Choroid plexus epithelial cell (primary cell): ENCODE measurements at places on chromosomes 1 and 21.

- peak; percentile 41 for DNase-seq
These were observed 365.5 kb upstream of the SGIP1 start for GRCh38 chr1:66168467-66168887.

- no peak for DNase-seq
These were observed 22.9 kb upstream of the MOB3C start for GRCh38 chr1:46639547-46639946.

- DNase-seq = no peak
These were observed 46.2 kb downstream of the DISP1 start for GRCh38 chr1:222861062-222861461.

DNA sequence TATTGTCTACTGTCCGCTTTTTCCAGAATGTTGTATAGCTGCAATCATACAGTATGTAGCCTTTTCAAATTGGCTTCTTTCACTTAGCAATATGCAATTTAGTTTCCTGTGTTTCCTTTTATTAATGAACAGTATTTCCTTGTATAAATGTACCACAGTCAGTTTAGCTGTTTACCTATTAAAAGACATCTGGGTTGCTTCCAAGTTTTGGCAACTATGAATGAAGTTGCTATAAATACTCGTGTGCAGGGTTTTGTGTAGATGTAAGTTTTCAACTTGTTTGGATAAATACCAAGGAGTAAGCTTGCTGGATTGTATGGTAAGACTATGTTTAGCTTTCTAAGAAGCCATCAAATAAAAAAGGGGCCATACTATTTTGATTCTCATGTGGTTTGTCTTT is 24.4 kb upstream of the KCNJ6 start:
- DNase-seq = no peak

DNA sequence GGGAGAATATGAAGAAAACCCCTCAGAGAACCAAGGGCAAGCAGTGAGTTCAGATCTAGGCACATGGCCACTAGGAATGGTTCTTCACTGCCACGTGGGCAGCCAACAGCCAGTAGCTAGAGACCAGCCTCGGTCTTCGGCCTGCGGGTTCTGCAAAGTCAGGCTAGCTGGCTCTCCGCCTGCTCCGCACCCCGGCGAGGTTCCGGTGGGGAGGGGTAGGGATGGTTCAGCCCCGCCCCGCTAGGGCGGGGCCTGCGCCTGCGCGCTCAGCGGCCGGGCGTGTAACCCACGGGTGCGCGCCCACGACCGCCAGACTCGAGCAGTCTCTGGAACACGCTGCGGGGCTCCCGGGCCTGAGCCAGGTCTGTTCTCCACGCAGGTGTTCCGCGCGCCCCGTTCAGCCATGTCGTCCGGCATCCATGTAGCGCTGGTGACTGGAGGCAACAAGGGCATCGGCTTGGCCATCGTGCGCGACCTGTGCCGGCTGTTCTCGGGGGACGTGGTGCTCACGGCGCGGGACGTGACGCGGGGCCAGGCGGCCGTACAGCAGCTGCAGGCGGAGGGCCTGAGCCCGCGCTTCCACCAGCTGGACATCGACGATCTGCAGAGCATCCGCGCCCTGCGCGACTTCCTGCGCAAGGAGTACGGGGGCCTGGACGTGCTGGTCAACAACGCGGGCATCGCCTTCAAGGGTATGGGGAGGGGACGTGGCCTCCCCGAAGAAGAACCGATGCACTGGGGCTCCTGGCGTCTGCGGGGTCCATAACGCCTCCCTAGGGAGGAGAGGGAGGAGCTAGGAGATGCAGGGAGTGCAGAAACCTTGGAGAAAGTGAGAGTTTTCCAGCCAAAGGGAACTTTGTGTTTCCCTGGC is at the start of gene CBR1:
Gene CBR1, plus strand, starts transcription at position 312 of the 871 bp plus-strand sequence. Its CDS starts 92 bp downstream, at position 404.
- DNase-seq = peak; percentile 97

- DNase-seq = no peak
These were observed 54.2 kb upstream of the ARTN start for GRCh38 chr1:43879414-43879813.

DNA sequence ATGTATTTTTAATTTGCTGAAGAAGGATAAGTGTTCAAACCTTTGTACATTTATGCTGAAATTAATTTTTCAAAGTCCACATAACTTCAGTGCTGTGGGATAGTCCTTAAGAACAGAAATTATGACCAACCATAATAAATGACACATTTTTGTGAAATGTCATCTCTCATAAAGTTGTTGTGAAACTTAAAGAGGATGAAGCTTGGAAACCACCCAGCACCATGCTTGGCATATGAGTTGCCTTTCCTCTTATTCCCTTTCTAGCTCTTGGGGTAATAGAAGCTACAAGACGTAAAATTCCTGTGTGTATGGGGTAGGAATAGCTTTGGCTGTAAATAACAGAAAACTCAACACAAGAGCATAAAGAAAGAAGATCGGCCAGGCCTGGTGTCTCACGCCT is 18.9 kb upstream of the USP24 start:
- DNase-seq = no peak

- DNase-seq = peak; percentile 10
These were observed 36.5 kb downstream of the GPSM2 start for GRCh38 chr1:108913105-108913948.

DNA sequence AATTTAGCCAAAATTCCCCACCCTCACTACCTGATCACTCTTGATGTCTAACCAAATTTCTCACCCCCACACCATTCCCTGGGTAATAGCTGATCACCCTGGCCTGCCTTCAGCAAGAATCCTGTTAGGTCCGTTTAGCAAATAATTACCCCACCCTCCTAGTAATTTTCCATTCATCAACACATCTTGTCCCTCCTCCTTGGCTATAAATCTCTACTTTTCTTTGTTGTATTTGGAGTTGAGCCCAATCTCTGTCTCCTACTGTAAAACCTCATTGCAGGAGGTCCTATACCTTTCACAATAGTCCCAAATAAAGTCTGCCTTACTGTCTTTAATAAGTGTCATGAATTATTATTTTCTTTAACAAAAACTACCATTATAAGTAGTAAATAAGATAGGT is 6.9 kb upstream of the PRKAA2 start:
- DNase-seq = peak; percentile 56

DNA sequence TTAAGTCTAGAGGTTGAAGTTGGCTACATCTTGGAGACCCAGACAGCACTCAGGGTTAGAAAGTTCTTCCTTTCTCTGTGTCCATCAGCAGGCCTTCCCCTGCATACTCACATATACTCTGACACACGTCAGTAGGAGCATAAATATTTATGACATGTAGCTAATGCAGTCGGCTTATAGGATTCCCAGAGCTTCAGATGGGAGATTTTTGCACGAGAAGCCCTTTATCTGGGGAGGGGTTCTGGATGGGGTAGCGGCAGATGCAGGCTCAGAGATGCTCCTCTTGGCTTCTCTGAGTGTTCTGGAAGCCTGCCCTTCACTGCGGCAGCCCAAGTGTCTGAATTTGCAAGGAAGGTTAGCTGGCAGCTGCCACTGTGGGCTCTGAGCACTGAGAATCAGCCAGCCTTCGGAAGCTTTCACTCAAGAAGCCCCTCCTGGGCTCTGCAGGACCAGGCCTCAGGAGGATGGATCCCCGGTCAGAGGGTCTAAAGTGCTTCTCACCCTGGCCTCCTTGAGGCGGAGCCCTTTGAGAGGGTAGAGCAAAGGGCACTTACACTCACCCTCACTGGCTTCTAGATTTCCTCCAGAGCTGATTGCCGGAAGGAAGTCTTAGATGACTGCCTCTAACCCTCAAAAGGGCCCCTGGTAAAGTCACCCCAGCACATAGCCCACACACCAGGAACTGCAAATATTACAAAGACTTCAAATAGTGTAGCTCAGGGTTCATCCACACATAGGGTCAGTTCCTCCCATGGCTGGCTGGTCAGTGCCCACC is 68.1 kb upstream of the NFASC start:
- DNase-seq = no peak

DNA sequence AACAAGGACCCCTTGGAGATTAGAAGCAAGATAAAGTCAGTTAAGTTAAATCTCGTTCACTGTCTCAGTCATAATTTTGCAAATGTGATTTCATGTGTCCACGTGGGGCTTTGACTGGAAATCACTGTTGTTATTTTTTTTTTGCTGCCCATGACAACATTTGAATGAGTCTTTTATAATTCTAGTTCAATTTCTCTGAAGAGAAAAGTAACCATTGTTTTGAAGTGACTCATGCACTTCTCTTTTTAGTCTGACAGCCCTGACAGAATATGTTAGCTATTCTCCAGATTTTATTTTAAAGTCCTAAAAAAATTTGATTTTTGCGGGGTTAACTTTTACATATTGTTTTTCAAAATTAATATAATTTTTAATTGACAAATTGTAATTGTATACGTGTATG is 30.7 kb upstream of the NLRP3 start:
- DNase-seq = no peak

- DNase-seq = no peak
These were observed 219.8 kb upstream of the PRMT6 start for GRCh38 chr1:106836708-106837107.

DNA sequence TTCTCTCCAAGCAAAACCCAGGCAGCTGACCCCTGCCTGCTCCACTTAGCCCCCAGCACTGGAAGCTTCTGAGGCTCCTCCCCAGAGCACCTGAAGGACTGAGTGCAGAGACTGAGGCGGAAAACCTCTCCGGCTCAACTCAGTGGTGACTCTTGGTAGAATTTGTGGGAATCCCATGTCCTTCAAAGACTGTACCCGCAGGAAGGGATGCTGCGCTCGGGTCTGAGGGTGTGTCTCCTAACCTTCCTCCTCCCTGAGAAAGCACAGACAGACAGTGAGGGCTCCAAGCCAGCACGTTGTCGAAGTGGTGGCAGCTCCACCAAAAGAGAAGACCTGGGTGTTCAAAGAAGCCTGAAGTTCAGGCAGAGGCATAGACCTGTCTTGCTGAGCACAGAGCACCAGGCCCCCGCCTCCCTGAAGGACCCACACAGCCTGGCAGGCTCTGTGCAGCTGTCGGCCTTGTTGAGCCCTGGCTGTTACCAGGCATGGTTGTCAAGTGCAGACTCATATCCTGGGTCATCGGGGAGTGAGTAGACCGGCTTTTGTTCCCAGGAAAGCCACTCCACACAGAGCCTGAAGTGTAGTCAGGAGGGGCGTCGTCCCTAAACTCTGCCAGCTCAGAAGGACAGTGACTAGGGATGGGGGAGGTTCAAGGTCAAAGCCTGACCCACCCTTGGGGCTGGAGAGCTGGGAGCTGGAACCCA is 36.7 kb downstream of the CSMD2 start:
- DNase-seq = no peak

DNA sequence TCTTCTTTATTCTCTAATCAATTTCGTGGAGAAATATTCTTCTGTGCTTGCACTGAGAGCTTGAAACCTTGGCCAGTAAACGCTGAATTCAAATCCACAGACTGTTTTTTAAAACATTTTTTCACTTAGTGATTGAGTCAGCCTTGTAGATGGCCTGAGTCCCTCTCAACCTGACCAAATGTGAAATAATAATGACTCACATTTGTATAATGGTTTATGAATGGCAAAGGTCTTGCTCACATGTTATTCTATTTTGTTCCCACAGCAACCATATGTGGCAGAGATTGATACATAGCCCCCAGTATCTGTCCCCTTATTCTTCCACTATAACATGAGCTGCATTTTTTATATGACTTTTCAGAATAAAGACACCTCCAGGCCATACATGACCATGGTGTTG is 47.8 kb upstream of the CCDC190 start:
- DNase-seq = peak; percentile 77

- peak; percentile 63 for DNase-seq
These were observed 167.7 kb downstream of the ACTL8 start for GRCh38 chr1:17922833-17923232.

DNA sequence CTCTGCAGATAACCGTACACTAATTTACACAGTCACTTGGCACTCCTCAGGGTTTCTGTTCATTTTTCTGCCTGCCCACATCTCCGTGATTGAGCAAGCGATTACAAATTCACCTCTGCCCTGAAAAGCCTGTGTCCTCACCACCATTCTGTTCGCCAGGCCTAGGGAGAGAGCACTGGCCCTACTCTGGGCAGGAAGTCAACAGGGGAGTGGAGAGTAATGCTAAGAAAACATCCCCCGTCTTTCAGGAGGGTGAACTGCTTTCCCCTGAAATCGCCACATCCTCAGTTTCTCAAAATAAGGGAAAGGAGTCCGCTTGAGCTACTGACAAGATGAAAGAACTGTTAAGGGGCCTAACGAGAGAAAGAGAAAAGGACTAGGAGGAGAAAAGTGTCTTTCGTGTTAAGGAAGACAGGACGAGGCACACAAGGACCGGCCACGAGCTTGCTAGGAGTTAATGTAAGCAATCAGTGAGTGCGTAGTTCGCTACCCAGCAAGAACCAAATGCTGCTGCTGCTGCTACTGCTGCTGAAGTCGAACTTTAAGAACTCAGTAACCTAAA is 632 bp downstream of the PEX19 start:
- DNase-seq = peak; percentile 87

GRCh38 chr1:1119272-1119890 is 3.5 kb upstream of the C1orf159 start:
- no peak for DNase-seq

GRCh38 chr1:229792012-229792975 is 166.2 kb downstream of the URB2 start:
- peak; percentile 38 for DNase-seq

DNA sequence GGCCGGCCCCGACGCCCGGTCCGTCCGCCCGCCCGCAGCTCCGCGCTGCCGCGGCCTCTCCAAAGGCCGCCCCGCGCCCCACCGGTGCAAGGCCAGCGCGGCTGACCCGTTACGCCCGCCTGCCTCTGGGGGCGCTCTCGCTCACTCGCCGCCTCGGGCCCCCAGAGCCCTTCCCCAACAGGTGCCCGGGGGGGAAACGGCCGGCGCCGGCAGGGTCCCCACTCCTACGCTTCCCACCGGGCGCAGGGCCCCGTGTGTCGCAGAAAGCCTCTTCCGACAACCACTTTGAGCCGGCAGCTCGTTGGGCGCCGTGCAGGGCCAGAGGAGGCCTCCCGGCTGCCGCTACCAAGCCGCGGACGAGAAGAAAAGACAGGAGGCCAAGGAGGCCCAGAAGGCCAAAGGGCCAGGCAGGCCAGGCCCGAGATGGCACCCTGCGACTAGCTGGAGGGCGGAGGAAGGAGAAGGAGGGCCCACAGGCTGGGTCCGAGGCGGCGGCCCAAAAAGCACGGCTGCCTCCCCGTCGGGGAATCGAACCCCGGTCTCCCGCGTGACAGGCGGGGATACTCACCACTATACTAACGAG is 64.9 kb upstream of the FCGR2A start:
- peak; percentile 38 for DNase-seq

GRCh38 chr1:182054698-182055326 is 6.7 kb downstream of the ZNF648 start:
- DNase-seq = peak; percentile 12

- DNase-seq = no peak
These were observed 262.8 kb downstream of the AKT3 start for GRCh38 chr1:243587285-243587684.

GRCh38 chr21:31078796-31079195 is 40.5 kb upstream of the KRTAP19-8 start:
- peak; percentile 9 for DNase-seq

DNA sequence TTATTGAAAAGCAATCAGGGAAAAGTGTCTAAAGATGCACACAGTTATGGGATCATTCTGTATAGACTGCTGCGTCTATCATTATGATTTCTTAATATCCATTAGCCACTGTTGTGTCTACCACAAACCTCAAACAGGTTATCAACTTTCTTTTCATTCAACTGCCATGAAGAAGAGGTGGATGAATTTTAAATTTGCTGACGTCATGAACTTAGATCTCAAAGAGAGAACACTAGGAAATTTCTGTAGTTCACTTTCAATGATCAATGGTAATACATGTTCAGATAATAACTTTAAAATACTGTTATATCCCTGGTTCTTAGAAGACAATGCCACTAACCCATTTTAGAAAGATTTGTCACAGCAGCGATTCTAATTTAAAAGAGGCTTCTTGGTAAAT is 6.7 kb downstream of the PLA2G4A start:
- no peak for DNase-seq

- peak; percentile 14 for DNase-seq
These were observed 42.6 kb downstream of the RSPH1 start for GRCh38 chr21:42453224-42453985.
